CD8-positive, alpha-beta T cell (primary cell): ENCODE measurements at places on chromosomes 1 and 21. TPM values are rescaled to one million over a fixed set of nuclear protein-coding genes. Genes with fewer than 3 reads are reported as not detected.

Gene OR2L5
- total RNA-seq = not detected

- no peak for DNase-seq
These were observed 42.7 kb downstream of the GIPC2 start for GRCh38 chr1:78088486-78088885.

GRCh38 chr1:185337246-185337645 lies 20.2 kb upstream of the IVNS1ABP start:
- DNase-seq = no peak

- no peak for DNase-seq
These were observed 670.2 kb upstream of the CXADR start for GRCh38 chr21:16842696-16843035.

Gene MAP3K21
- total RNA-seq = 0.73 TPM

Gene PRAMEF17
- not detected for total RNA-seq

DNA sequence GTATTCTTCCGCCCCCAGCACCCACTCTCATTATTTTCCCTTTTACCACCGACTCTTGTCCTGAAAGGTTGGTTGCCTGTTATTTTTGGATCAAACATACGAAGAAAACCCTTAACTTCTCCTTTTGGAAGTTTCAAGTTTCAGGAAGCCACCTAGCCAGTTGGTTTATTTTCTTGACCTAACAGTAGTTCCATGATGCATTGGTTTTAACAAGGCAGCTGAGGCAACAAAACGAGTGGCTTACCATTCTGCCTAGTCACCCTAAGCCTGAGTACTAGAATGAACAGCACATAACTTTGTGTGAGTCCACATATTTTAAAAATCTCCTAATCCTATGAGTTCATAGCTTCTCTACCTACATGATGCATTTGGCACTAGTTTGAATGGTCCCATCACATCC lies 28.9 kb downstream of the OLFM3 start:
- no peak for DNase-seq

Gene LCE2A
- not detected for total RNA-seq

Gene PTGS2
- total RNA-seq = 0.11 TPM

- no peak for DNase-seq
These were observed 85.1 kb downstream of the CAPZB start for GRCh38 chr1:19400192-19400611.

Gene SAMD11
- not detected for total RNA-seq

DNA sequence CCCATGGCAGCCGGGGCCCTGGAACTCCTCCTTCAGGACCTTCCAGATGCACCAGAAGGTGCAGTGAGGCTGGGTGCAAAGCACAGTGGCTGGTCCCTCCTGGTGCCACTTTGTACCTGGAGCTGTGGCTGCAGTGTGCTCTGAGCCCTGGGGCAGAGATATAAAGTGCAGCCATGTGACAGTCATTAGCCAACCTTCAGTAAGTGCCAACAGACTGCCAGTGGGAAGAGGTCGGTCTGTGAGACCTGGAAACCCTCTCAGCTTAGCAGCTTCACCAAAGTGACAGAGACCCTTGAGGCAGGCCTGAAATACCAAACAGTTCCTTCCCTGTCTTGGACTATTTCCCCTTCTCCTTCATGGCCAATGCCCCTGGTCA lies 26.7 kb upstream of the NGF start:
- DNase-seq = no peak

Gene IFT25
- 12.8 TPM for total RNA-seq

Gene CFAP410
- total RNA-seq = 69.7 TPM

Gene SYCP1
- not detected for total RNA-seq

DNA sequence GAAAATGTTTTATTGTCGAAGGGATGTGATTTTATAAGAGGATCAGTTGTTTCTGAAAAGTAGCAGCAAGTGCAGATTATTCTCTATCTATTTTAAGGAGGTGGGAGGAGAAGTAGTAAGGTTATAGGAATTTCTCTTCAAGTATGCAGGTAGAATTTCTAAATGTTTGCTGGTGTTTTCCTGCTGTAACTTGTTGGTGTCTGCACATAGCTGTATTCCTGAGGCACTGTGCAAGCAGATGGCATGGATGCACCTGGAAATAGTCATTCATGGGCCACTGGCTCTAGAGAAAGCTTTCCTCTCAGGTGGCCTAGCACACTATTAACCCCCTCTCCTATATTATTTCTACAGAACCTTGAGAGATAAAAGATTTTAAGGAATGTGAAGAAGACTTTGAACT lies 30.3 kb upstream of the PODN start:
- no peak for DNase-seq

DNA sequence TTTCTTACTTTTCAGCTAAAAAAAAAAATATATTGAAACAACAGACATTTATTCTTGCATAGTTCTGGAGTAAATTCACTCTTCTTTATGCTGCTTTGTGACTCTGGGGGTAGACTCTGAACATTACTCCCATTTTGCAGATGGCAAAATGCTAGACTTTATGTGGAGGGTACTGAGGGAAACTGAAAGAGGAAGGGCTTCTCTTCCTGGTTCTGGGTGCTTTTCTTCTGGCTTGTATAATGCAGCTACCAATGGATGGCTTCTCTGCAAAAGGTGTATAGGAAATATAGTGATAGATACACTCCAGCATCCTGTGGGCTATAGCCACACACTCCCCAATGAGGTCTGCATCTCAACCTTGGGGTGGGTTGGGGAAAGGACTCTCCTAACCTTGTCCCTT lies 19.7 kb upstream of the ZBTB40 start:
- DNase-seq = no peak

GRCh38 chr1:183370399-183371058 lies 47.7 kb downstream of the NMNAT2 start:
- no peak for DNase-seq

- DNase-seq = no peak
These were observed 433.3 kb downstream of the RPS6KC1 start for GRCh38 chr1:213484333-213484732.

DNA sequence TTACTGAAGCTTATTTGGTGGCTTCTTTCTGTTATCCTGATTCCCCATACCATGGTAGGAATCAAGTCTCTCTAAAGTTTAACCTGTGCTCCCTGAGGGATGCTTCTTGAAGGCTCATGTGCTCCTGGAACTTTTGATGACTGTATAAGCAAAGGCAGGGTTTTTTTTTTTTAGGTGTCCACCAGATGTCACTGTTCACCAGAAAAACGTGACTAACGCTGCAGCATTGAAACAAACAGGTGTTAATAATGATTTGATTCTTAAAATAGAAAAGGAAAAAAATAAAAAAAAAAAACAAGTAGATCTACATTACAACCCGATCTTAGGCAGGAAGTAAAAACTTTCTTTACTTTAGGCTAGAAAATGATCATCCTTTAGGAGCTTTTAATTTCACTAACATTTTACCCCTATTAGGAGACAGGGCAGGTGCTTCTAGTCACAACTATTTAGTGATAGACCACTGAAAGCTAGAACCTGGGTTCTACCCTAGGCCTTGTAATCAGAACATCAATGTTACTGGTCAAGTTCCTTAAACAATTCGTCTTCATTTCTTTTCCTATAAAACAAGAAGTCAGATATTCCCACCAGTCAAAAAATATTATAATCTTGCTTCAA lies 223.0 kb downstream of the PLA2G4A start:
- DNase-seq = no peak

GRCh38 chr1:154987326-154987725 lies 4.2 kb downstream of the FLAD1 start:
- DNase-seq = no peak

Gene MTOR
- 24.7 TPM for total RNA-seq

DNA sequence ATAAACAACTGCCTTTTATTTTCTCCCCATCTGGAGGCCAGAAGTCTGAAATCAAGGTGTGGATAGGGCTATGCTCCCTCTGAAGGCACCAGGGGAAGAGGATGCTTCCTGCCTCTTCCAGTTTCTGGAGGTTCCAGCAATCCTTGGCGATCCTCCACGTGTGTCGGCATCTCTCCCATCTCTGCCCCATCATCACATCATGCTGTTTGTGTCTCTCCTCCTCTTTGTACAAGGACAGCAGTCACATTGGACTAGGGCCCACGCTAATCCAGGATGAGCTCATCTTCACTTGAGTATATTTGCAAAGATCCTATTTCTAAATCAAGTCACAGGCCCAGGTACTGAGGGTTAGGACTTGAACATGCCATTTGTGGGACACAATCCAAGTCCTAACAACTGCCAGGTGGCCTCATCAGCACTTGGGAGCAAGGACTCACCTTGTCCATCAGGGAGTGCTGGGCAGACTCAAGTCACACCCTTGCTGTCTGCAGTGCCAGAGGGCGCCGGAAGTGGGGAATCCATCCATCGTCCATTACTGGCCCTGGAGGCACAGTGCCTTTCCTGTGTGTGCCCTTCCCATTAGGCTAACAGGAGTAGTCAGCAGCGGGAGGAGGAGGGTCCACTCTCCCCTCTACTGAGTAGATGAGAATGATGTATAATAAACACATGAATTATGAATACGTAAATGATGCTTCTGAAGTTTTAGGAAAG lies 185.4 kb upstream of the AJAP1 start:
- DNase-seq = no peak

Gene SIK1
- 734 TPM for total RNA-seq

DNA sequence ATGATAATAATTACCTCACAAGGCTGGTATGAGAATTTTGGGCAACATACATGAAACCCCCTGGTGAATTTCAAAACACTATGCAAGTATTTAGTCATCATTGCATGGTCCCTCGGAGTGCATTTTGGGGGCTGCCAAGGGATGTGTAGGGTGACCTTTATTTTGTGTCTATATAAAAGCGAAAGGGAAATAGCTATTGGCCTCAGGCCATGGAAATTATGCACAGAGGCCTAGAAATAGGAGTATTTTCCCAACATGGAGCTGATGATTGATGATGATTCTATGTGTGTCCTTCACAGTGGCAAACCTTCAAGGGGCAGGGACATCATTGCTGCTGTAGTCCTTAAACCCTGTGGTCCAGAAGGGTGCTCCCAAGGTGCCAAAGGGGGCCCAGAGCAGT lies 265.5 kb downstream of the ST6GALNAC3 start:
- no peak for DNase-seq

- no peak for DNase-seq
These were observed 12.0 kb downstream of the CAPN2 start for GRCh38 chr1:223724376-223724775.

- no peak for DNase-seq
These were observed 1.4 kb downstream of the KLHDC7A start for GRCh38 chr1:18481921-18482701.
